ENCODE measurements at places on chromosomes 7 and 10.

GRCh38 chr7:514651-515598 lies 4.7 kb downstream of the PDGFA start:
- DNase-seq, result peak; percentile 72

DNA sequence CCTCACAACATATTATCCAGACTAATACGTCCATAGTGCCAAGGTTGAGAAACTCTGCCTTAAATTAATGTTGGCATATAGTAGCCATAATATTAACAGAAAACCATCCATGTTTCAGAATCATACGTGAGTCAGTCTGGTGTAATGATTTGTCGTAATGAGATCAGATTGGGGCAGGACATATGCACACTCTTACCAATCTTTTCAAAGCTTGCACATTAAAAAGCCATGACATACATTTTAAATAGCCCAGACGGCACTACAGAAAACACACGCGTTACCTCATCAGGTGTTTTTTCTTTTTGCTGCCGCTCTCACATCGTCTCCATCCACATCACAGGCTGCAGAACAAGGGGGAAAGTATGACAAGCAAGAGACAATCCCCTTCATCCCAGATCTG lies 211.6 kb downstream of the NEBL start:
- no peak for DNase-seq

DNA sequence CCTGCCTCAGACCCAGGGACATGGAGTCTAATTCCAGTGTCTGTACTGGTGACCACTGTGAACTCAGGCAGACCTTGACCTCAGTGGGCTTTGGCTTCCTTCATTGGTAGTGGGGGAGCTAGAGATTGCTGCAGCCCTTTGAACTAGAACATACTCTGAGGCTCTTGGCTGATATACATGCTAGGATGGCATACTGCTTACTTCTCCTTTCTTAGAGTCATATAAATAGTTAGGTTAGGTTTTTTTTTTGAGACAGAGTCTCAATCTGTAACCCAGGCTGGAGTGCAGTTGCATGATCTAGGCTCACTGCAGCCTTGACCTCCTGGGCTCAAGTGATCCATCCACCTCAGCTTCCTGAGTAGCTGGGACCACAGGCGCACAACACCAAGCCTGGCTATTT lies 49.7 kb downstream of the TMEM178B start:
- no peak for DNase-seq

DNA sequence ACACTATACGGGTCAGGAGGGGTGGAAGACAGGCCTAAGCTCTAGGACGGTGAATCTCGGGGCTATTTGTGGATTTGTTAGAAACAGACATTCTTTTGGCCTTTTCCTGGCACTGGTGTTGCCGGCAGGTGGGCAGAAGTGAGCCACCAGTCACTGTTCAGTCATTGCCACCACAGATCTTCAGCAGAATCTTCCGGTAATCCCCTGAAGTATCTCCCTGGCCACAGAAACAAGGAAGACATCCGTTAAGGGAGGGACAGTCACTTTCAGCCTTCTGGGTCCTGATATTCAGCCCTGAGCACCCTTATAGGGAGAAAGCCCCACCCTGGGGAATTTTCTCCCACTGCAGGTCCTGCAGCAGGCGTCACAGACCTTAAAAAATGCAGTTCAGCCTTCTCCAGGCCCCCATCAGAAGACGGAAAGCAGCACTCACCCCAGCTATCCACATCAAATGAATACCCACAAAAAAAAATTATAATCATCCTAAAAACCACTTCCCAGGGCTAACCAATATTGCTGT lies 23.2 kb downstream of the PLAC9 start:
- DNase-seq, result no peak

DNA sequence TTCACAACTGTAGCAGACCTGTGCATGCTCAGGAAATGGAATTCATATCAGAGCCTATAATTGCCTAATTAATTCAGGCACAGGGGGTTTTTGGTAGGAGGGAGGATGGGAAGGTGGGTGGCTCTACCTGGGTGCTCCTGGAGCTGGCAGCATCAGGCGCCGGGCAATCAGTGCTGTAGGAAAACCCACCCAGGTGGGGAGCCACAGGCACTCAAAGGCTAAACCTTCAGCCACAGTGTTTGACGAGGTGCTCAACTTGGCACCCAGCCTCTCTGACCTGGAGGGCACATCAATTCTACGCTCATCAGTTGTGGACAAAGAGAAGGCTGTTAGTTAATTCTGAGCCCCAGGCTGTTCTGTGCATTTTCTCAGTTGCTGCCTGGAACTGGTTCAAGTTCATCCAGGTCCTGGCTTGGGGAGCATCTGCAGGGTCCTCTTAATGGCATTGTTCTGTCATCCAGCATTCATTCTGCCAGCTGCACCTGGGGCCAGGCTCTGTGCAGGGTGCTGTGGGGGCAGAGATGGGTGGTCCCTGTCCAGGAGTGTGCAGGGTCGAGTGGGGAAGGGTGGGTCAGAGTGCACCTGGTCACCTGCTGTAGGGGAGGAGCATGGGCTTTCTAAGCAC lies 54.1 kb upstream of the NPTX2 start:
- no peak for DNase-seq

DNA sequence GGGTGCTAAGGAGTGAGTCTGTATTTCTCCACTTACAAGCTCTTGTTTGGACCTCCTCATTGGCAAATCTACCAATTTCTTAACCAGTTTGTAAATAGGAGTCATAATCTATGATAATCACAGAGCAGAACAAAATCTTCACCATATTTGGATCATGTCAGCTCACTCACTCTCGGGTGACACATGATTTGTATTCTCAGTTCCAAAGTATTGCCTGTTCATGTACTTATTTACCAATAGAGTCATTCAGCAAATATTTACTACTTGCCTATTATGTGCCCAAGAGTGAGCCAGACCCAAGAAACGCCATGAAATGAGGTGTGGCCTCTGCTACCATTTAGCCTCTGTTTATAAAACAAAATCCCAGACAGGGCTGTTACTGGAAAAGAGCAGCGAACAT lies 114.8 kb downstream of the TSPAN12 start:
- no peak for DNase-seq

GRCh38 chr10:118401708-118402193 lies 59.6 kb upstream of the FAM204A start:
- DNase-seq, result no peak
